ENCODE measurements at places on chromosomes 2 and 18.

- DNase-seq, result peak; percentile 85
Observed at GRCh38 chr2:14756981-14757657, 124.6 kb downstream of the LRATD1 start.

DNA sequence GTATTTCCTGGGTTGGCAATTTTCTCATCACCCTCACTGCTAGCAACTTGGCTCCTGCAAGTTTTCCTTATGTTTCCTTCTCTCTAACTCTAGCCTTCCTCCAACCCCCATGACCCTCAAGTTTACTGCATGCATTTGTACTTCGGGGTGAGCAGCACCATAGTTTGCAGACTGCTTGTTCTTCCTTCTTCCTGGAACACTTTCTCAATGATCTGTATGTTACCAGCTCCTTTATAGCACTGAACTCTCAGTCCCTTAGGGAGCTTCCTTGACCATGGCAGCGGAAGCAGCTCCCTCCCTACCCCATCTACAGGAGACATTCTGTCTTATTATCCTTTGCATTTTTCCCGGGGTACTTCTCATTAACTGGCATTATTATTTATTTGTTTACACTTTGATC, 1089.5 kb upstream of the GYPC start:
- no peak for DNase-seq

- DNase-seq, result peak; percentile 90
Observed at GRCh38 chr2:150663143-150663542, 175.7 kb upstream of the RND3 start.

DNA sequence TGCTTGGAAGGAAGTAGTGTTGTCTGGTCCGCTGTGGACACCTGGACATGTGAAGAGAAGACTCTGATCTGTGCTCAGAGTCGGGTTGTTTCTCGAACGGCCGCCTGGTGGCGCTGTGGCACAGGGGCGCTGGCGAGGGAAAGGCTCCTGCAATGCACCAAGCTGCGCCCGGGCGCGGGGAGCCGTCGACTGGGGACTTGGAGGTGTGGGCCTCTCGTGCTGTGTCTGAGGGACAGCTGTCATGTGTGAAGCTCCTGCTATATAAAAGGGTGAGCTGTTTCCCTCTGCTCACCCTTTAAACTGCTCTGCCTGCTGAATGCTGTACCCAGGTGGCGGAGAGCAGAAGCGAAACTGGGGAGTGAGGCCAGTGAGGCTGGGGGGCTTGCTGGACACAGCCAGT, 44.0 kb downstream of the GNAL start:
- DNase-seq, result peak; percentile 15

- DNase-seq, result no peak
Observed at GRCh38 chr2:8334866-8335325, 347.0 kb upstream of the ID2 start.

GRCh38 chr18:36592282-36592681, 236.5 kb downstream of the TPGS2 start:
- no peak for DNase-seq

DNA sequence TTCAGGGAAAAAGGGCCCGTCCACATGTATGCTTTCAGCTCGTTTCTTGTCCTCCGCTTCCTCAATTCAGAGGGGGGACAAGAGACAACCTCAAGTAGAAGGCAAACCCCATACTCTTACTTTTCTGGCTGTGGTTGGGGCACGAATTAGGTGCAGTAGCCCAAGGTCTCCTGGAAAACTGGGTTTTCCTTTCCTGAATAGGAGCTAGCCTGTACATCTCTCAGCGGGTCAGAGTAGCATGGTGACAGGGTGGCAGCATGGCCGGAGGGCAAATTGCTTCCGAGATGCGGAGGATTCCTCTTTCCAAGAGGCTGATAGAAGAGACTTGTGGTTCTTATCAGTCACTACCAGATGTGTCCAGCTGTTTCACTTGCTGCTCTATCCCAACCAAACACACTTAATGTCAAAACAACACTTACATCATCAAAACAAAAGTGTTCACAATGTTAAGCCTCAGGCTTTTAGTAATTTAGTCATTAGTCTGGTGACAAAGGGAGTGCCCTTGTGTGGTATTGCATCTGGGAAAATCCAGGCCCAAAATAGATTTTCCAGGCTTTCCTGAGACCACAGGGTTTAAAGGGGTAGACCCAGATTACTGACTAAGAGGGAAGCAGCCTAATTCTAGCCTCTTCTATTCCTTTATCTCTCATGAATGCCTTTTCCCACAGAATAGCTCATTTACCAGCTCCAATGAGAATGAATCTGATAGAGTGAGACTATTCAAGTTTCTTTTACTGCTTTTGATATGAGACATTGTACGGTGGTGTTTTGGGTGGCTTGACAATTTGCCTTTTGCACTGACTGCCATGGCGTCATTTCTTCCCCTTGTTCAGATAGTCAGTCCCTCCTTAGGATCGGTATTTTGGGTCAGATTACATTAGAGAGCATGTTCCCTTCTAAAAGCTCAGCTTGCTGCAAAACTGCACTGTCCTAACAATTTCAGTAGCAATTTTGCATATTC, 162.0 kb downstream of the LTBP1 start:
- DNase-seq, result no peak

DNA sequence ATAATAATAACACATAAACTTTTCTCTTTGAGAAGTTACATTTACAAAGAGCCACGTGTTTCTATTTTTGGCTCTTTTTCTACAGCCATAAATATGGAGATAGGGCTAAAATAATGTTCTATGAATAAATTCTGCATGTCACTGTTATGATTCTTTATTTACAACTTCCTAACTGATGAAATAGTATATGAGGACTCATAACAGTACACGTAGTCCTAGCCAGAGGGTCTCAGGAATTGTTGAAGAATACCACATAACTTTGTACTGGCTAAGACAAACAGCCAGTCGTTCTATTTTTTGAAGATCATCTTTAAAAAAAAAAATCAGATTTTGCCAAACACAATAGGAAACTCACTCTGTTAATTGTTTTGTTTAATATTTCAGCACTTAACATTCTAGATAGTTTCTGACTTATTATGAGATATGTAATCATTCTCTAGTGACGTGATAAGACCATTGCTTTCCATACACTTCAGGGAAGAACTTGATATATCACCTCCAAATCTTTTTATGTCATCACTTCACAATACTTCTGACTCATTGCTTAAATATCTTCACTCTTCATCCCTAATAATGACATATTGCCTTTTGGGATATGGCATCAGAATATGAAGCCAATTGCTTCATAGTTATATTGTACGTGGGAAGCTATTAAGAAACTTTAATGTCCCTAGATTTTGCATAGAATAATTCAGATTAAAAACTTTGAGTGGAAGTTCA, 256.1 kb downstream of the XIRP2 start:
- no peak for DNase-seq

DNA sequence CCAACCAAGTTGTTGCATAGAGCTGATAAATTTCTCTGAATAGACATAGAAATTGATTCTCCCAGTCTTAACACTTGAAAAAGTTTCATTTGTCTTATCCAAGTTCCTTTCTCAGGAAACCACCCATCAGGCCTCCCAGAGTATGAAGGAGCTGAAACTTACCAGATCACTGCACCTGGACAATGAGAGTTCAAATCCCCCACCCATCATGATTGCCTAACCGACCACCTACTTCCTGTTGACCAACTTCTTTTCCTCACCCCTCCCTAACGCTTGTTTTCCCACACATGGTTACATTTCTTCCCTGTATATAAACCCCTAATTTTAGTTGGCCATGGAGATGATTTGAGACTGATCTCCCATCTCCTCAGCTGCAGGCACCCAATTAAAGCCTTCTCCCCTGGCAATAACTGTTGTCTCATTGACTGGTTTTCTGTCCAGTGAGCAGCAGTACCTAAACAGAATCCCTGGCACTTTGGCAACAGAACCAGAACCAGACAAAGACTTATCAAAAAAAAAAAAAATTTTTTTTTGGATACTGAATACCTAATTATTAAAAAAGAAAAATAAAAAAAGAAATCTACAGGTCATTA, 103.0 kb downstream of the SPIRE1 start:
- DNase-seq, result no peak

- no peak for DNase-seq
Observed at GRCh38 chr2:98822301-98823164, 91.6 kb upstream of the MGAT4A start.

GRCh38 chr2:191020742-191021381, 6.9 kb upstream of the STAT1 start:
- peak; percentile 56 for DNase-seq

GRCh38 chr2:175468431-175469098, 287.1 kb upstream of the ATP5MC3 start:
- no peak for DNase-seq

- no peak for DNase-seq
Observed at GRCh38 chr2:127586746-127587295, 51.3 kb downstream of the MYO7B start.

DNA sequence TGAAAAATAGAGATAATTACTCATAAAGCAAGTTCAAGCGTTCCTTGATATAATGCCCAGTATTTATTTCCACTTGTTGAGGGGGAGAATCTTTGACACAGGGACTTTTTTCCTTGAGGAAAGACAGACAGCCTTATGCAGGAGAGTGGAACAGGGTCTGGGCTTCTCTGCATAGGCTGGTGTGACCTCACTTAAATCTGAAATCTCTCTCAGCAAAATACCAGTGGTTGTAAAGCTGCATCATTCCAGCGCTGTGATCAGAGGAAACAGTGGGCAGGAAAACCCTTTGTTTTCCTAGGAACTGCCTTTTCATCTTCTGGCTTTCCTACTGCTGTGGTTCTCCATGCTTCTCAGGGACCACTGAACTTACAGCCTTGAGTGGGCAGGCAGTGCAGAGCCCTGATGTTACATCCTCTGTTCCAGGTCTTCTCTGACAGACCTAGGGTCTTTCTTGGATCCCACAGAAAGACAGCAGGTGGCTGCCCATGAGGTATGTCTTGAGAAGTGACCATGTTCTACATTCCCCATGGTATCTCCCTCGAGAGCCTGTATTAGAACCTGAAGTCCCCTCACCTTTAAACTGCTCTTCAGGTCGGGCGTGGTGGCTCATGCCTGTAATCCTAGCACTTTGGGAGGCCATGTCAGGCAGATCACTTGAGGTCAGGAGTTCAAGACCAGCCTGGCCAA, 17.6 kb upstream of the MAP4K4 start:
- DNase-seq, result no peak

GRCh38 chr2:40034198-40034597, 255.1 kb upstream of the THUMPD2 start:
- no peak for DNase-seq

GRCh38 chr2:104378853-104379374, 475.0 kb upstream of the POU3F3 start:
- DNase-seq, result peak; percentile 44

- peak; percentile 54 for DNase-seq
Observed at GRCh38 chr2:69306822-69307578, 80.0 kb downstream of the GFPT1 start.

DNA sequence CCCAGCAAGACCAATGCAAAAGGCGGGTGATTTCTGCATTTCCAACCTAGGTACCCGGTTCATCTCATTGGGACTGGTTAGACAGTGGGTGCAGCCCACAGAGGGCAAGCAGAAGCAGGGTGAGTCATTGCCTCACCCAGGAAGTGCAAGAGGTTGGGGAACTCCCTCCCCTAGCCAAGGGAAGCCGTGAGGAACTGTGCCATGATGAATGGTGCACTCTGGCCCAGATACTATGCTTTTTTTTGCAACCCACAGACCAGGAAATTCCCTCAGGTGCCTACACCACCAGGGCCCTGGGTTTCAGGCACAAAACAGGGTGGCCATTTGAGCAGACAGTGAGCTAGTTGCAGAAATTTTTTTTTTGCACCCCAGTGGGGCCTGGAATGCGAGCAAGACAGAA, 662.6 kb upstream of the ACVR2A start:
- no peak for DNase-seq

DNA sequence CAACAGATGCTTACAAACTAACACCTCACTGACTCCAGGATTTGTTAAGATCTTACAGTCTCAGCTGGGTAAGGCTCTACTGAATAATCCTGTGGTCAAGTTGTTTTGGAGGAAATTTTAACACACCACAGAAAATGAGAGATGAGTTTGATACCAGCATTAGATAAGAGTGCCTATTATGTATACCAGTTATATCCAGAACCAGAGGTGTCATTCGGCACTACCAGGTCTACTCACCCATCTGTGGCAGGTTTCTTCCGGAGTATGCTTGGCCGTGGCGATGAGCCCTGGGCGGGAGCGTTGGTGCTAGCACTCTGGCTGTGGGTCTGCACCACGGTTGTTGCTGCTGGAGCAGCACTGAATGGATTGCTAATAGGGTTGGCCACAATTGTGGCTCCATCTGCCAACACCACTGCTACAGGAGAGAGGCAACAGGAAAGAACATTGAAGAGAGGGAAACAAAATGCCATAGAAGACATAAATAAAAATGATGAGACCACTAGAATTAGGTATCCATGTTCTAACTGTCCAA, 41.2 kb downstream of the SAP130 start:
- no peak for DNase-seq

- no peak for DNase-seq
Observed at GRCh38 chr2:181169503-181169902, 189.1 kb downstream of the UBE2E3 start.

GRCh38 chr2:138293549-138293948, 208.0 kb upstream of the SPOPL start:
- no peak for DNase-seq

DNA sequence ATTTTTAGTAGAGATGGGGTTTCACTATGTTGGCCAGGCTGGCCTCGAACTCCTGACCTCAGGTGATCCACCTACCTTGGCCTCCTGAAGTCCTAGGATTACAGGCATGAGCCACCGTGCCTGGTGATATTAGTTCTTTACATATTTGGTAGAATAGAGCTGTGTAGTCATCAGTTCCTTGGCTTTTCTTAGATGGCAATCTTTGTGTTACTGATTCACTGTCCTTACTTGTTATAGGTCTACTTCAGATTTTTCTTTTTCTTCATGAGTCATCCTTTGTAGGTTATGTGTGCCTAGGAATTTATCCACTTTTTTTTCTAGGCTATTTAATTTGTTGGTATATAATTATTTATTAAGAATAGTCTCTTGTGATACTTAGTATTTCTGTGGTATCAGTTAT, 30.3 kb upstream of the ZSWIM2 start:
- DNase-seq, result no peak

DNA sequence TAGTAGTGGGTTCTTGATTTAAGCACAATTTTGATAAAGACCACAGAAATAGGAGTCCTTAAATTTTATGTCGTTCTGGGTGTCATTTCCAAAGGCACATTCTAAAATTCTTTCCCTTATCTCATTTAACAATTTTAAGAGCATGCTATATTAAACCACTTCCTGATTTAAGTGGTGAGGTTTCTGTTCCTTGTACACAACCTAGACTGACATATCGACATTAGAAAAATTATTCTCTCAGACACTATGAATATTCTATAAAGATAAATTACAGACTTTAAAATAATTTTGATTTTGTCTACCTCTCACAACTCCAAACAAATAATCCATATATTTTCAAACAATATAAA, 923.8 kb downstream of the LRP1B start:
- no peak for DNase-seq

GRCh38 chr2:43594875-43595274, 963 bp downstream of the THADA start:
- no peak for DNase-seq

All from fibroblast of skin of left biceps (primary cell).